Hematopoietic multipotent progenitor cell treated with erythropoietin and hydrocortisone succinate and interleukin-3 and kit ligand, for 15 days (in vitro differentiated cells): ENCODE measurements at places on chromosomes 12 and 14.

GRCh38 chr14:31556191-31556590, 5.0 kb upstream of the NUBPL start:
- DNase-seq = no peak

GRCh38 chr14:100739306-100739705, 12.6 kb downstream of the DLK1 start:
- no peak for DNase-seq

DNA sequence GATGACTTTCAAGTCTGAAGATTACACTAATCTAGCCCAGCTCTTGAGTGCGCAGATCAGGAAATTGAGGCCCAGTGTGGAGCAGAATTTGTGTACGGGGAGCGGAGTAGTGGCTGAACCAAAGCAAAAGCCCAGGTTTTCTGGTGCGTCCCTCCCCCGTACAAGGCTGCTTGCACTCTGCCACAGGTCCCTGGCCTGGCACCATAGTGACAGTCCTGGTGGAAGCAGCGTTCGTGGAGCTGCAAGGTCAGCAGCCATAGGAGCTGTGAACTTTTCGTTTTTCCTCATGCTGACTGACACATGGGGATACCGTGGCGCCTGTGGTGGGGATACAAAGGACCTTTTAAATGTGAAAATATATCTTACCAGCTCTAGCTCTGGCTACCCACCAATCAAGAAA, 1.7 kb downstream of the EVL start:
- DNase-seq = no peak

- no peak for DNase-seq
These were observed 25.9 kb upstream of the WNK1 start for GRCh38 chr12:726281-727140.

GRCh38 chr12:74145328-74145727, 392.3 kb upstream of the ATXN7L3B start:
- DNase-seq = no peak

DNA sequence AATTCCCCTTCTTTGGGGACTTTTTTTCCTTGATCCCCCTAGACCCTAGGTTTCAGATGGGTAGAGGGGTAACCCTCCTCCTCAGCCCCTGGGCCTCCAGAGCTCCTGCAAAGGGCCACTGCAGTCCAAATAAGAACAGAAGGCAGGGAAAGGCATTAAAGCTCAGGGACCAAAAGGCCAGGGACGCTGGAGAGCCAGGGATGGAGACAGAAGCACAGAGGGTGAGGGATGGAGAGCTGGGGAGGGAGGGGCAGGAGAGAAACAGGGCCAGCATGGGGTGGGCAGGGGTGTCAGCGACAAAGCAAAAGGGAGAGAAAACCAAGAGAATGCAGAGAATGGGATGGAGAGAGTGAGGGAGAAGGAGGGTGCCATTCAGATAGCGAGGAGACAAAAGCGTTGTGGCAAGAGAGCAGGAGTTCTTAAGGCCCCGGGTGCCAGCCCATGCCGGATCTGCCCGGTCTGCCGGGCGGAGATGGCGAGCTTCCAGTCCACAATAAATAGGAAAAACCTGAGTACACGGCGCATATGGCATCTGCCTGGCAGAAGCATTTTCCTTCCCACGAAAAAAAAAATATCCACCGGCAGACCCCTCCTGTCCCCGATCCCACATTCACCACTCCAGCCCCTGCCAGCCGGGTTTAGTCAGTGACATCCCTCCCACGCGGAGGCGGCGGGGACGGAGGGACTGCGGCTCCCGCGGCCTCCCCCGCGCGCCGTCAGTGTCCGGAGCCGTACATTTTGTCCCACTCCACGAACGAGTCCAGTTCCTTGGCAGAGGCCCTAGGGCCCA, 28.6 kb downstream of the FIGNL2 start:
- DNase-seq = no peak

- no peak for DNase-seq
These were observed 377.1 kb upstream of the SFSWAP start for GRCh38 chr12:131333621-131334440.

DNA sequence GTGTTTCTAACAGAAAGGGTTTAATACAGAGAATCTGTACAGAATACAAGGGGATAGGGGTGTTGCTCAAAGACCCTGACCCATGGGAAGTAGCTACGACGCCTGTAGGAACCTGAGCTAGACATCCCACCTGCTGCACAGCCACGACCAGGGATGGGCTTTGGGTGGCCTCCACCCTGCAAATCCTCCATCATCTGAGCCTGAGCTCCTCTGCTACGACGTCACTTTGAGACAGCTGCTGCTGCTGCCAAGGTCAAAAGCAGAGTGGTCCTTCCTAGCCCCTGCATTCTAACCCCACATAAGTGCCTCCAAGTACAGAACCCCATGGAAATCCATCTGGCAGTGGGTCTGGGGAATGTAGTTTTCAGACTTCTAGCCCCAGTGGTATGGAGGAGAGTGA, 43.8 kb downstream of the JAG2 start:
- DNase-seq = no peak

DNA sequence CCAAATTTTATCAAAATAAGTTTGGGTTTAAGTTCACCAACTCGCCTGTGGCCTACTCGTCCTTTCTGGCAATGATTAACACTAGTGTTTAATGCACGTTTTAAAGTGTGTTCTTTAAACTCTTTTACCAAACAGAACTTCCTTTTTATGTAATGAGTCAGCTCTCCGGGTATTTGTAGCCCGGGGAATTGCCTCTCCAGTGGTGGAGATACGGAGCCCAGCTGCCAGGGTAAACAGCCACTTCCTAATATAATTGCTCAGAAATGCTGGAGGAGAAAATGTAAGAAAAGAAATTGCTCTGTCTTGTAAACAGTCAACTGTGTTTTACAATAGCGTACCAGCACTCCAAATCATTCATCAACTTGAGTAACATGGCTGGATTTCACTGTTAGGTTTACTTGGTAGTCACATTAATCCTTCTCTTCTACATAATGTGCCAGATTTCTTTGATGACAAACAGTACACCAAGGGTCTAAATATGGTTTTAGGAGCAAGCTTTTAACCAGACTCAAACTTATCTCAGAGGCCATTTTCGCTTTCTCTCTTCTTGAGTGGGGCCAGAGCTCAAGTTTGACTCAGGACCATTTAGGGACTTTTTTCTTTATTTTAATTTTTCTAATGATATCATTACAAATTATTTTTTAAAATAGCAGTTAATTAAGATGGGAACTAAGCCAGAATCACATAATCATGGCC, 101.2 kb upstream of the SLC38A2 start:
- DNase-seq = no peak

GRCh38 chr14:33567731-33568130, 383.1 kb downstream of the EGLN3 start:
- DNase-seq = no peak

GRCh38 chr12:5038781-5039311, 4.8 kb upstream of the KCNA5 start:
- DNase-seq = no peak

DNA sequence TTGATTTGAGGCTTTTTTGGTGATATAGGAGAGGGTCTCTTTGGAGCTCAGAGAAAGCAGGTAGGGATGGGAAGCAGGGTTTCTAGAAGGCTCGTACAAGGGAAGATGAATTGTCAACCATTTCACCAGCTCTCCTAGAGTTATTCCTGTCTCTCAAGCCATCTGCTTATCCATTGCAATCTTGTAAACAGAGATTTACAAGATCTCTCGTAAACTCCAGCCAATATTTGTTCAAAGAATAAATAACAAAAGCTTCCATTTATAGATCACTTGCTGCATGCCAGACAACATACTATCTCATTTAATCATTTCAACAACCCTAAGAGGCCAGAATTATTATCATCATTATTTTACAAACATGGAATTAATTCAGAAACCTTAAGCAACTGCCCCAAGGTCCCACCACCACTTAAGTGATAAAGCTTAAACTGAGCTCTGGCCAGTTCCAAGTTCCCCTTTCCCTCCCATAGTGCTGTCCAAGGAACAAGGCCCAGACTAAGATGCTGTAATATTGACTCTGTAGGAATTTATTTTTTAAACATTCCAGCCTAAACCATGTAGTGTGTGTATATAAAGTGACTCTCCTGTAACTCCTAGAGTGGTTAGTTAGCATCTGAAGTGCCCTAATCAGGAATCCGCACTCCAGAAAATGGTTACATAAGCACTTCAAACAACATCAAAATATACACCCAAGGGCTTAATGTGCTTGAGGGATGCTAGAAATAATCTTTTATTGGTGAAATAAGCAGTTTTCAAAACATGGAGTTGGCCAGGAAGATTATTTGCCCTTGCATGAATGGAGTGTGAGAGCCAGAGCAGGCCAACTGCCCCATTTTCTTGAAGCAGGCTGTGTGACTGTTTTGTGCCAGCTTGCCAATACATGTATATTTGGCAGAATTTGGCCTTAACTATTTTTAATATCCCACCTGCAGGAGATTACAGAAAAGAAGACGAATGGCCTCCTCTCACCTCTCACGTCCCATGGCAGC, 2.8 kb upstream of the PLEKHH1 start:
- no peak for DNase-seq

DNA sequence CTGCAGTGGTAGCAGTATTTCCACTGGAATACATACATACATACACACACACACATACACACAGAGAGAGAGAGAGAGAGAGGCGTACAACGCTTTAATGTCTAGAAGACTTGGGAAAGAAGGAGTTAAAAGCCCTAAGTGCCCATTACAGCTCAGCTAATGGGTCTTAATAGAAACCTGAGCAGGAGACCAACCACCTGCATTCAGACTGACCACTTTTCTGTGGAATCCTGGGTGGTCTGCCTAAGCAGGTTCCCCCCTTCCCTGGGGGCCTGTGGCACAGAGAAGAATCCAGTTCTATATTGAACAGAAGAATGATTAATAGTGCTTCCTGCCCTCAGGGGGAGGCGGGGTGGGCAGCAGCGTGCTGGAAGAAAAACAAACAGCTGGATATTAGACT, 312.4 kb upstream of the PRKD1 start:
- DNase-seq = no peak

DNA sequence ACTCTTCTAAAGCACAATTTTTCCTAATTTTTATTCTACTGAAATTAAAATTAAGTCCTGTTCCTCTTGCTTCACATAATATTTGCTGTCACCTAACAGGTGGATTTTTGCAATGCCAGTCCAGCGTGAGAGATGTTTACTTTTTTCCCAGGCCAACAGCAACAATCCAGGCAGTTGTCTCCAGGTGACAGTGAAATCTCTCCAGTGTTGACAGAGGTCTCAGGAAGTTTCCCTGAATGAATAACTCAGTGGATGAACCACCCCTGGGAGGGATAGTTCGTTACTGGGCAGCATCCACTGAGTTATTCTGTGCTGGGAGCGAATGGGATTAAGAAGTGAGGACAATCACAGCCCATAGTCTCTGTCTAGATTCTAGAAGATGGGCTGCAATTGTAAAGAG, 7.1 kb upstream of the NT5DC3 start:
- no peak for DNase-seq

DNA sequence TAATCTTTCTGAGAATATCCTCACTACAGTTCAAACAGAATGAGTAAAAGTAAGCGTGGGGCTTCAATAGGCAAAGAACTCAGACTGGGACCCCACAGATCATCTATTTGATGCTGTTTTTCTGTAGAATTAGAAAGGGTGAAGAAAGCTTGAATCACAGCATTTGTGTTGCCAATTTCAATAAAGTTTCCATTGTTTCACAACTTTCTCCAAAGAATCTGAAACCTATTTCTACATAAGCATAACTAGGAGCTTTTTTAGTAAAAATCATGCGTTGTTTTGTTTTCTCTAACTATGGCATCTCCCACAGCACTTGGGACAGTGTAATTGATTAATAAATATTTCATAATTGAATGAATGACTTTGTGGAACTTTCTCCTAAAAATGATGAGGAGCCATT, 16.7 kb upstream of the NEDD1 start:
- DNase-seq = no peak

- DNase-seq = no peak
These were observed 27.5 kb downstream of the TECPR2 start for GRCh38 chr14:102390064-102390855.

DNA sequence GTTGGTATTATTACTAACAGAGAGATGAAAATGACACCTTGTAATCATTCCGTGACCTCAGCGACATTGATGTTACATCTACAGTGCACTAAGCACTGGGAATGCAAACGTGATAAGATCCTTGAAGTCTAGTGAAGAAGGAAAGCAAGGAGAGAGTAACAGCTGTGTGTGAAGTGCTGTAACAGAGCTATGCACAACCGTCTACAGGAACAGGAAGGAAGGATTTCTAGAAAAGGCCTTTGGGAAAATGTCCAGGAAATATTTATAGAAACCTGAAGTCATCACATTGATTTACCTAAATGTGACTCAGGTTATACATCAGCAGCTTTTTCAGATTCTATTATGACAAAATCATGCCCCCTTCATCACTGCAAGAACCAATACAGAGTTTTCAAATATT, 304.2 kb upstream of the AMIGO2 start:
- DNase-seq = no peak

DNA sequence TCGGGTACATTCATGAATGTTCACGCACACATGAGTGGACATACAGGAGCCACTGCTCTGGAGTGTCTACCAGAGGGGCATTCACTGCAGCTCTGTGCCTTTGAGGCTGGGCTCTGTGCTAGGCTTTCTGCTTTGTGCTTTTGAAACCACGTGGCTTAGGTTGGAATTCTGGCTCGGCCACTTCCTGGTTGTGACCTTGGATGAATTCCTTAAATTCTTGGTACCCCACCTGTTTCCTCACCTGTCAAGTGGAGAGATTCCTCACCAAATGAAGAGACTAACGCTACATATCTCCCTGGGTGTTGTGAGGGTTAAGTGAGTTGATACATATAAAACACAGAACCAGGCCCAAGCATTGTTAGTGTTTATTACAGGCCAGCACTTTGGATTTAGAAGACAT, 842.8 kb downstream of the VRK1 start:
- DNase-seq = no peak

DNA sequence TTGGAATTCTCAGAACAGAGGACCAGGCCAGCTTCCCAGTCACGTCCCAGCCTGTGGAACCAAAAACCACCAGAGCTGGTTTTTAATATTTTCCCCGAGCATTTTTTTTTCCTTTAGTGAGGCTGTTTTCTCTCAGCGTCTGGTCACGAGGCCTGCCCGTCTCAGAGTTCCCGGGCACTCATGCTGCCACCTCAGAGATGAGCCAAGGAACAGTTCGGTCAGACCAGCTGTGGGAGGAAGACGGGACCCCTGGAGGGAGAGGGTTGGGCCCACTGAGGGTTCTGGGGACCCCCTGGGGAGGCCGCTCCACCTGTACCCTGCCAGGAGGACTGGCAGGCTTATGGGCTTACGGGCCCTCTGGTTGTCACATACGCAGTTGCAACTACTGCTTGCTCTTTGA, 39.9 kb downstream of the JDP2 start:
- DNase-seq = no peak

GRCh38 chr12:1305063-1305434, 289.3 kb downstream of the FBXL14 start:
- no peak for DNase-seq

GRCh38 chr12:120081641-120082040, 34.9 kb downstream of the RAB35 start:
- no peak for DNase-seq

DNA sequence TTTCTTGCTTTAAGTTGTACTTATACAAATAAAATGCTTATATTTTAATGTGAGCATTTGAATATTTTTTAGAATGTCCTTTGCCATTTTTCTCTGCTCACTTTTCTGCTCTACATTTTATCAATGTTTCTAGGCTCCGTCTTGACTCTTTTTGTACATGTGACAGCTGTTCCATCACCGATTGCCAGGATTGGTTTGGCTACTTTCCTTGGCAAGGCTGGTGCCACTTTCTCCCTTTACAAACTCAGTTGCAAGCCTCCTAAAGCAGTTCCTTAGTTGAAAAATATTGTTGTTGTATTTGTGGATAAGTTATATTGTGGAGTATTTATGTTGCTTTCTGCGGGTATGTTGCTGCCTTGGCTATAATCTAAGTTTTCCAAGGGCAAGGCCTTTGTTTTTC, 63.4 kb downstream of the DACT1 start:
- no peak for DNase-seq
